ENCODE measurements at places on chromosomes 5 and 9.

- DNase-seq: peak; percentile 40
These were observed 500.0 kb upstream of the C9orf72 start for GRCh38 chr9:28073270-28073669.

GRCh38 chr5:4097199-4097598 is 501.6 kb downstream of the IRX1 start:
- DNase-seq: no peak

GRCh38 chr5:16712620-16713019 is 95.8 kb upstream of the RETREG1 start:
- DNase-seq: no peak

- DNase-seq: no peak
These were observed 45.8 kb downstream of the NRG2 start for GRCh38 chr5:139997276-139997675.

DNA sequence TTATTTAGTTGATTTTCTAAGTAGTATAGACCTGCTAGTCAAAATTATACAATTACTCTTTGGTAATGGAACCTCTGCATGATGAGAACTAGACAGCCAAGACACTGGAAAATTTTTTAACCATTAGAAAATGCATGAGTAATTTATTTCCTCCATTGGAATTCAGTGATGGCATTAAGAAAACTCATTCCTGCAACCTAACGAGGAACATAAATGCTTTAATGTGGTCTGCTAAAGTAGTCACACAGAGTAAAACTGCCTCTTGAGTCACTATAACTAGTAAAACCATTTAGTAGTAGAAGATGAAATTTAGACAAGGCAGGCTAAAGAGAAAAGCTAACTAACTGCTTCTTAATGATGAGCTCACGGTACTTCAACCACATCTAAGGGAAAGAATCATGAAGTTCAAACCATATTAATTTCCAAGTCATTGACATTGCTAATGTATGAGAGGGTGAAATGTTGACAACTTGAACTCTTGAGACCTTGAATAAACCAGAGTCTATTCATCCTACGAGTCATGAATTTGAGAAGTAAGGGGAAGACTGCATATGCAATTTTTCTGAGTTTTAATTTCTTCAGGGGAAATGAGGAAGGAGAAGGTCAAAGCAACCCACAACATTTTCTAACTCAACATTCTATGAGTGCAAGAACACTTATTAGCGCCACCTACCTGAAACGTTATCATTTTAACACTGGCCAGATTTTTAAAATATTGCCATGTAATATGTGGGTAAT is 74.4 kb downstream of the GLIS3 start:
- no peak for DNase-seq

GRCh38 chr9:120480707-120481106 is 99.3 kb downstream of the CDK5RAP2 start:
- no peak for DNase-seq

Data from body of pancreas (tissue), 4 donors.